ENCODE measurements at places on chromosomes 6 and 20. TPM values are rescaled to one million over a fixed set of nuclear protein-coding genes. Genes with fewer than 3 reads are reported as not detected.

GRCh38 chr6:98579941-98580340 is 254.4 kb upstream of the POU3F2 start:
- no peak overlapping the region for H3K27ac ChIP-seq
- H3K36me3 ChIP-seq: no peaks in the 10 kb centered on the region
- peaks cover 4% of the 10 kb centered on the region for H3K27me3 ChIP-seq
- no peak overlapping the region for H3K4me3 ChIP-seq
- no peaks in the 10 kb centered on the region for H3K4me1 ChIP-seq

DNA sequence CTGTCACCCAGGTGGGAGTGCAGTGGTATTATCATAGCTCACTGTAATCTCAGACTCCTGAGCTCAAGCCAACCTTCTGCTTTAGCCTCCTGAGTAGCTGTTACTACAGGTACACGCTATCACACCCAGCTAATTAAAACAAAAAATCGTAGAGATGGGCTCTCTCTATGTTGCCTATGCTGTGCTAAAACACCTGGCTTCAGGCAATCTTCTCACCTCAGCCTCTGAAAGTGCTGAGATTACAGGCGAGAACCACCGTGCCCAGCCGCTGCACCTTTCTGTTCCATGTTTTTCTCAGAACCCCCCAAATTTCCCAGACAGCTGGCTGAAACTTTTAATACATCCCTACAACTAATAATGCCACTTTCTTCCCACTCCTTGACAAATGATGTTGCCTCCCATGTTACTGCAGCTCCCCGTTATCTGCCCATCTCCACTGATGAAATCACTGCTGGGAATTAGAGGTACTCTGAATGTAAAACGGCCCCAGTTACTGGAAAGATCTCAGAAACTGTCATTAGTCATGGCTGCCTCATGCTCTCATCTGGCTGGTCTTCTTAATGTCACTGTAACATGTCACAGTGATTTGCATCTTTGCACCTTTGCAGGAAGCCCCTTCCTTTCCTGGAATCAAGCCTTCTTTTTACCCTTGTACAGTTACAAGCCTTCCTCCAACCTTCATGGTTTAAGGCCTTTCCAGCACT is 697.5 kb downstream of the PRKN start:
- no peaks in the 10 kb centered on the region for H3K36me3 ChIP-seq
- H3K27ac ChIP-seq: peak overlapping the region; percentile 19
- H3K27me3 ChIP-seq: no peaks in the 10 kb centered on the region
- no peak overlapping the region for H3K4me3 ChIP-seq

DNA sequence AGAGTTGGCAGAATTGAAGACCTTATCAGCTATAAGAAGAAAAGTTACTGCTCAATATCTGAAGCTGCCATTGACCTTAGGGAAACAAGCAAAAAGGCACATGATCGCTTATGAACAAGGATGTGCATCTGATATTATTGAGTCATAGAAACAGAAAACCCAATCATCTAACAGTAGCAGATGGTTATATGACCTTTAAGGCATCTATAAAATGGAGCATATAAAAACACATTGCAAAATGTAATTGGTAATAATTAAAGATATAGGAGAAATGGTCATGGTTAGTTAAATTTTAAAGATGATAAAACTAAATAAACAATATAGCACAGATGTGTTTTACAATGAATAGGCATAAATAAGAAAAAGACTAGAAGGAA is 260.1 kb upstream of the TAB2 start:
- H3K4me1 ChIP-seq: peaks cover 49% of the 10 kb centered on the region
- no peaks in the 10 kb centered on the region for H3K27me3 ChIP-seq
- no peak overlapping the region for H3K4me3 ChIP-seq
- no peaks in the 10 kb centered on the region for H3K36me3 ChIP-seq
- no peak overlapping the region for H3K27ac ChIP-seq
- DNase-seq: no peak

- DNase-seq: peak; percentile 62
- H3K4me1 ChIP-seq: peaks cover 20% of the 10 kb centered on the region
- H3K36me3 ChIP-seq: no peaks in the 10 kb centered on the region
Measured at GRCh38 chr6:27838945-27839625, 73.1 kb downstream of the OR2B2 start.

DNA sequence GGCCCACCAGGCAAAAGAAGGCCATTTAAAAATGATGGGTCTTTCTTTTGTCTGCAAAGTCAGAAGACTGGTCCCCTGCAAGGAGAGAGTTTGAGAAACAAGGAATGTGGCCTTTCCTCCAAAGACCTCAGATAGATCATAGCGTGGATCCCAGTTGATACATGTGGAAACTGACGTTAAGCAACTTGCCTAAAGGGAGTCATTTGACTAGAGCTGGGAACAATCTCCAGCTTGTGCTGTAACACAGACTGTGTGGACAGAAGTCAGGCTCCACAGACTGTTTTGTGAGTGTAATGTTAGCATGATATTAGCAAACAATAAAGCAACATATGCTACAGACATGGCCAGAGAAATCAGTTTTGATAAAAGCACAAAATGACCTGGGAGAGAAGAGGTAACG is 140.4 kb upstream of the CITED2 start:
- no peak overlapping the region for H3K27ac ChIP-seq
- H3K4me1 ChIP-seq: peaks cover 4% of the 10 kb centered on the region
- no peaks in the 10 kb centered on the region for H3K27me3 ChIP-seq
- no peak for DNase-seq
- no peak overlapping the region for H3K4me3 ChIP-seq
- H3K36me3 ChIP-seq: no peaks in the 10 kb centered on the region

RGS17 gene
- total RNA-seq: not detected

DNA sequence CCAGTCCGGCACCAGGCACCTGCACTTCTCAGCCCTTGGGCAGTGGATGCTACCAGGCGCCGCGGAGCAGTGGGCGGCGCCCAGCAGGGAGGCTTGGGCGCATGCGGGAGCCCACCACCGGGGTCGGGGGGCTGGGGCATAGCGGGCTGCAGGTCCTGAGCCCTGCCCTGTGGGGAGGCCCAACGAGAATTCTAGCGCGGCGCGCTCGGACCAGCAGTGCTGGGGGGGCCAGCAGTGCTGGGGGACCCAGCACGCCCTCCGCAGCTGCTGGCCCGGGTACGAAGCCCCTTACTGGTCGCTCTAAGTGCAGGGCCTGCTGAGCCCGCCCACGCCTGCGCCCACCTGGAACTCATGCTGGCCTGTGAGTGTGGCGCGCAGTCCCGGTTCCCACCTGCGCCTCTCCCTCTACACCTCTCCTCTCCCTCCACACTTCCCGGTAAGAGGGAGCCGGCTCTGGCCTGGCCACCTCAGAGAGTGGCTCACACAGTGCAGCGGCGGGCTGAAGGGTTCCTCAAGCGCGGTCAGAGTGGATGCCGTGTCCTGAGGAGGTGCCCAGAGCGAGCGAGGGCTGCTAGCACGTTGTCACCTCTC is 28.5 kb upstream of the SERPINB1 start:
- H3K27ac ChIP-seq: no peak overlapping the region
- DNase-seq: no peak
- no peak overlapping the region for H3K4me3 ChIP-seq
- H3K36me3 ChIP-seq: peaks cover 8% of the 10 kb centered on the region
- H3K4me1 ChIP-seq: peaks cover 67% of the 10 kb centered on the region

WFDC5 gene
- not detected for total RNA-seq

PRELID3B gene
- 140 TPM for total RNA-seq

- H3K27me3 ChIP-seq: no peaks in the 10 kb centered on the region
- H3K4me3 ChIP-seq: no peak overlapping the region
- no peak for DNase-seq
Measured at GRCh38 chr6:114312931-114313330, 29.9 kb downstream of the HS3ST5 start.

GRCh38 chr6:99369533-99369932 is 20.1 kb upstream of the FAXC start:
- H3K27ac ChIP-seq: no peak overlapping the region
- H3K27me3 ChIP-seq: no peaks in the 10 kb centered on the region
- DNase-seq: no peak
- no peak overlapping the region for H3K4me3 ChIP-seq
- H3K4me1 ChIP-seq: no peaks in the 10 kb centered on the region

RSPO3 gene
- total RNA-seq: not detected

CGA gene
- total RNA-seq: not detected

IL17A gene
- total RNA-seq: not detected

DNA sequence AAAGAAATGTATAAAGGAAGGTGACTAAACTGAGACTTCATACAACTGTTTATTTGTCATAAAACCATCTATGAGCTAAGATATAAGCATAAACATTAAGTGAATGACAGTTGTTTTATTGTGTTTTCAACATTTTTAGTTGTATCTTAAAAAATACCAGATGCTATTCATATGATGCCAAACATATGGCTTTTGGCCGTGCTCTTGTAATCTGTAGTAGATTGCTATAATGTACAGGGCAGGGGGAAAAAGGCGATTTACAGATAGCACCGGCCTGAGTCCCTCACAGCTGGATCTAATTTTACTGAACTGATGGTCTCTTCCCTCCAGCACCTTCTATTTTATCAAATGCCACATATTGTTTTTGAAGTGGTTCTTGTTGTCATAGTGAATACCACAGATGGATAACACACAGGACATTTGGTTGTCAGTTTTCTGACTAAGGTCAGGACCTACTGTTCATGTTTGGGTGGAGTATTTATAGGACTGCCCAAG is 48.2 kb downstream of the CENPW start:
- H3K27ac ChIP-seq: no peak overlapping the region
- H3K4me1 ChIP-seq: no peaks in the 10 kb centered on the region
- DNase-seq: no peak
- no peak overlapping the region for H3K4me3 ChIP-seq

GRCh38 chr6:10692965-10693538 is 1.4 kb downstream of the C6orf52 start:
- H3K36me3 ChIP-seq: peaks cover 32% of the 10 kb centered on the region
- peak overlapping the region; percentile 73 for H3K27ac ChIP-seq
- peak overlapping the region; percentile 90 for H3K4me3 ChIP-seq
- no peak for DNase-seq
- H3K27me3 ChIP-seq: no peaks in the 10 kb centered on the region

GRCh38 chr20:44792796-44793195 is 17.6 kb downstream of the RIMS4 start:
- H3K36me3 ChIP-seq: no peaks in the 10 kb centered on the region
- no peaks in the 10 kb centered on the region for H3K4me1 ChIP-seq
- H3K4me3 ChIP-seq: no peak overlapping the region
- H3K27ac ChIP-seq: no peak overlapping the region
- H3K27me3 ChIP-seq: peaks cover 2% of the 10 kb centered on the region

- no peak overlapping the region for H3K4me3 ChIP-seq
- H3K27ac ChIP-seq: no peak overlapping the region
- peaks cover 46% of the 10 kb centered on the region for H3K36me3 ChIP-seq
- H3K27me3 ChIP-seq: no peaks in the 10 kb centered on the region
- peaks cover 4% of the 10 kb centered on the region for H3K4me1 ChIP-seq
Measured at GRCh38 chr6:21213492-21213891, 380.1 kb upstream of the SOX4 start.

GRCh38 chr6:10954590-10955010 is 67.7 kb downstream of the SYCP2L start:
- H3K4me3 ChIP-seq: no peak overlapping the region
- peak; percentile 83 for DNase-seq
- H3K27ac ChIP-seq: no peak overlapping the region
- no peaks in the 10 kb centered on the region for H3K36me3 ChIP-seq
- H3K27me3 ChIP-seq: peaks cover 6% of the 10 kb centered on the region

DNA sequence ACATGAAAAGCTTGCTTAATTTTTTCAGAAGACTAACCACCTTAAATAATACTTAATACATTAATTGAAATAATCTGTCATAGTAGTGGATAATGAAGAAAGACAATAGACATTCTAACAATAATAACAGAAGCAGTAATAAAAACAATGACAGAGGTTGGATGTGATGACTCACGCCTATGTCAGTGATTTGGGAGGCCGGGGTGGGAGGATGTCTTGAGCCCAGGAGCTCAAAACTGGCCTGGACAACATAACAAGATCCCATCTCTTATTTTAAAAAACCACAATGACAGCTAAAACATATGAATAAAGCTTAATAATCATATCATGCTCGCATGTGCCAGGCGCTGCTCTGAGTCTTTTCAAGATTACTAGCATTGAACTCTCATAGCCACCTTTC is 105.5 kb downstream of the IPCEF1 start:
- peaks cover 20% of the 10 kb centered on the region for H3K36me3 ChIP-seq
- no peaks in the 10 kb centered on the region for H3K27me3 ChIP-seq
- peaks cover 54% of the 10 kb centered on the region for H3K4me1 ChIP-seq
- no peak for DNase-seq
- no peak overlapping the region for H3K4me3 ChIP-seq

DNA sequence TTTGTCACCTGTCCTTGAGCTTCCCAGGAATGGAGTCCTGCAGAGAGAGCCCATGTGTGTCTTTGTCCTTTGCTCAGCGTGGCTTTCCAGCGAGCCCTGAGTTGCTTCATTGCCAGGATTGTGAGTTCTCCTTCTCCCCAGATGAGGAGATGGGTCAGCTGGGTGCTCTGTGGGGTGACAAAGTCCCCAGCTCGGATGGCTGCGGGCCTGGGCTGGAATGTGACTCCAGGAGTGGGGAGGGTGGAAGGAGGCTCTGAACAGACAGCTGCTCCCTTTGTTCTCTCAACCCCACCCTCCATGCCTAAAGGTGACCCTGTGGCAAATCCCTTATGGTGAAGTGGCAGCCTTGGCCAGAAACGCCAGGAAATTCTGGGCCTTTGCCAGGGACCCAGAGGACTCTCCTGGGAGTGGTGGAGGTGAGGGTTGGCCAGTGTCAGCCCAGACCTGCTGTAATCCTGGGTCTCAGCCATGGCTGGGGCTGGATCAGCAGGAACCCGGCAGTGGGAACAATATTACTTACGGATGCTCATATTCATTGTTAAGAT is 44.4 kb upstream of the CST5 start:
- H3K4me3 ChIP-seq: no peak overlapping the region
- H3K36me3 ChIP-seq: no peaks in the 10 kb centered on the region
- H3K27ac ChIP-seq: no peak overlapping the region

DSP gene
- 0.25 TPM for total RNA-seq

GRCh38 chr6:12223383-12223782 is 66.8 kb upstream of the EDN1 start:
- H3K4me3 ChIP-seq: no peak overlapping the region
- no peaks in the 10 kb centered on the region for H3K27me3 ChIP-seq
- no peak overlapping the region for H3K27ac ChIP-seq
- no peaks in the 10 kb centered on the region for H3K36me3 ChIP-seq
- H3K4me1 ChIP-seq: no peaks in the 10 kb centered on the region

GRCh38 chr6:134980846-134981245 is 30.9 kb upstream of the ALDH8A1 start:
- H3K4me3 ChIP-seq: no peak overlapping the region
- H3K27me3 ChIP-seq: no peaks in the 10 kb centered on the region
- peaks cover 48% of the 10 kb centered on the region for H3K4me1 ChIP-seq
- peaks cover 63% of the 10 kb centered on the region for H3K36me3 ChIP-seq

DNA sequence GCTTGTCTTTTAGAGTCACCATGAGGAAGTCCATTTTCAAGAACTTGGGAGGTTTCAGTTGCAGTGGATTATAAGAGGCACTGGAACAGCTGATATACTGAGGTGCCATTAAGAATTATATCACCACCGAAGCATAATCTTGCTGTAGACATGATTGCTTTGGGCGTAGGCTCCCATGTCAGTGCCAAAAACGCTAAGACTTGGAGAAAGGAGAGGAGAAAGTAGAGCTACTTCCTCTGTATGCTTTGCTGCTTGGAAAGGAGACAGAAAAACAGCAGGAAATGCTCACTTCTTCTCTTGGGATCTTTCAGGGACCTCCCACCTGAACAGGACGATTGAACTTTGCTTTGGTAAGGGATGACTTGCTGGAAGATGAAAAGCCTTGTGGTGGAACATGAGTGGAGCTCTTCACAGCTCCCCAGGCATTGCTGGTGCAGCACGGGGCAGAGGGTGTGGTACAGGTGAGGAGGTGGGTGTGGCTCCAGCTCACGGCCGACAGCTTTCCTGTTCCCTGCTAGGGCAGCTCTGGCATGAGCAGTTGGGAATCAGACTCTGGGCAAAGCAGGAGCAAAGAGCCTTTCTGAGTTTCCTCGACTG is 190.4 kb upstream of the JAG1 start:
- no peak overlapping the region for H3K27ac ChIP-seq
- H3K4me1 ChIP-seq: no peaks in the 10 kb centered on the region
- no peaks in the 10 kb centered on the region for H3K36me3 ChIP-seq
- no peak overlapping the region for H3K4me3 ChIP-seq

All from activated CD8-positive, alpha-beta T cell treated with anti-CD3 and anti-CD28 coated beads for 36 hours (primary cell).